Esophagus squamous epithelium (tissue), 5 donors: ENCODE measurements at places on chromosomes 4 and X. TPM values are rescaled to one million over a fixed set of nuclear protein-coding genes. Genes with fewer than 3 reads are reported as not detected.

GRCh38 chrX:137195991-137196390 is 162.2 kb upstream of the GPR101 start:
- H3K36me3 ChIP-seq = no peaks in the 10 kb centered on the region
- DNase-seq = no peak
- H3K4me1 ChIP-seq = no peaks in the 10 kb centered on the region

The UBA1 gene
- total RNA-seq = 126 TPM

The QRFPR gene
- 3.5 TPM for total RNA-seq

DNA sequence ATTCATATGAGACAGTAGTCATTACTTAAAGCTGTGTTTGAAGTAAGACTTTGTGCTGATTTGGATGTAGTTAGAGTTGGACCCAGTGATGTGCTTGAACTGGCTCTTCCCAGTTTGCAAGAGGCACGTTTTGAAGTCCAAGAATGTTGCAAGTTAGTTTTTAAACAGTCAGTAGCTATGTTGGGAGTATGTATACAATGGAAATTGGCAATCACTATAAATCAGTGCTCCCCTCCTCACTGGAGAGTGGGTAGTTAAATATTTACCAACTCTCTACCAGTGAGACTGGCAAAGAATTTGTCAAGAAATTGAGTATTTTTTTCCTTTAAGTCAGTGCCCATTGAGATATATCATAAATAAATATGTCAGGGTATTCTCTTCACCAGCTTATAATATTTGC is 191.9 kb upstream of the SPRY1 start:
- no peak overlapping the region for H3K4me3 ChIP-seq
- H3K36me3 ChIP-seq = no peaks in the 10 kb centered on the region
- no peaks in the 10 kb centered on the region for H3K27me3 ChIP-seq

- H3K27ac ChIP-seq = no peak overlapping the region
- H3K36me3 ChIP-seq = no peaks in the 10 kb centered on the region
- no peaks in the 10 kb centered on the region for H3K4me1 ChIP-seq
- no peaks in the 10 kb centered on the region for H3K27me3 ChIP-seq
- DNase-seq = no peak
Observed at GRCh38 chrX:97619499-97619898, 735.8 kb downstream of the RPA4 start.

DNA sequence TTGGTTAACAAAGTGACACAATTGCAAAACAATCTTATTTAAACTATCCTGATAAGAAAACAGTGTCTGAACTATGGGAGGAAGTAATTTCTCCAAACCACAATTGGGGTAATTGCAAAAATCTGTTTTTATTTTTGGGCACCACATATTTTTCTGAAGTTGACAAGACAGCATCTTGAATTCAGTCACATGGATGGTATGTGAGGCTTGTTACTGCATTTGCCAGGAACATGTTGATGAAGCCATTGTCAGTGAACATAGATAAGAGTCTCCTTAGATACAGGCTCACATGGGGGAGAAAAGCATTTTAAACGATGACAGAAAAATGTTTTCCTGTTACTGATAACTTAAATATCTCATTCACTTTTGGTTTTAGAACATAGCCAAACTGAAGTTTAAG is 5.5 kb upstream of the USP53 start:
- no peak overlapping the region for H3K4me3 ChIP-seq
- no peaks in the 10 kb centered on the region for H3K36me3 ChIP-seq
- peak overlapping the region; percentile 14 for H3K27ac ChIP-seq
- no peaks in the 10 kb centered on the region for H3K27me3 ChIP-seq

- H3K4me3 ChIP-seq = no peak overlapping the region
- no peak overlapping the region for H3K27ac ChIP-seq
- H3K27me3 ChIP-seq = no peaks in the 10 kb centered on the region
Observed at GRCh38 chr4:152165146-152165545, 370.7 kb downstream of the FBXW7 start.

GRCh38 chr4:121726642-121727268 is 30.0 kb upstream of the ANXA5 start:
- no peaks in the 10 kb centered on the region for H3K36me3 ChIP-seq
- H3K4me1 ChIP-seq = no peaks in the 10 kb centered on the region
- no peak for DNase-seq

The OPN1MW3 gene
- not detected for total RNA-seq

The CYBB gene
- 22.1 TPM for total RNA-seq

DNA sequence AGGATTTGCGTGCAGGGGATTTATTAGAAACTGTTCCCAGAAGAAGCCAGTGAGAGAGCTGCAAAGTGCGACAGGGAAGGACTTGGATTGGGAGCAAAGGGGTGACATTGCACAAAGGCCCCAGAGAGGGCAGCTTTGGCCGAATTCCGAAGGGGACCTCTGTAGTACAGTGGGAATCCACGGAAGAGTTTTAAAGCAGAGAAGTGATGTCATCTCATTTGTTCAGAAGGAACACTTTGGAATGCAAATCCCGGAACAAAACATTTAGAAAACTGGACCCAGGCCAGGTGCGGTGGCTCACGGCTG is 71.7 kb downstream of the FAM184B start:
- no peak for DNase-seq
- no peaks in the 10 kb centered on the region for H3K36me3 ChIP-seq
- H3K4me1 ChIP-seq = no peaks in the 10 kb centered on the region
- H3K4me3 ChIP-seq = no peak overlapping the region

The CORIN gene
- total RNA-seq = 4.8 TPM

- no peak overlapping the region for H3K4me3 ChIP-seq
- H3K27ac ChIP-seq = no peak overlapping the region
- no peaks in the 10 kb centered on the region for H3K4me1 ChIP-seq
- DNase-seq = no peak
- H3K36me3 ChIP-seq = no peaks in the 10 kb centered on the region
- no peaks in the 10 kb centered on the region for H3K27me3 ChIP-seq
Observed at GRCh38 chrX:9878146-9878820, 88.9 kb upstream of the CLDN34 start.

The CT45A5 gene
- total RNA-seq = not detected

The CTAG2 gene
- total RNA-seq = not detected

DNA sequence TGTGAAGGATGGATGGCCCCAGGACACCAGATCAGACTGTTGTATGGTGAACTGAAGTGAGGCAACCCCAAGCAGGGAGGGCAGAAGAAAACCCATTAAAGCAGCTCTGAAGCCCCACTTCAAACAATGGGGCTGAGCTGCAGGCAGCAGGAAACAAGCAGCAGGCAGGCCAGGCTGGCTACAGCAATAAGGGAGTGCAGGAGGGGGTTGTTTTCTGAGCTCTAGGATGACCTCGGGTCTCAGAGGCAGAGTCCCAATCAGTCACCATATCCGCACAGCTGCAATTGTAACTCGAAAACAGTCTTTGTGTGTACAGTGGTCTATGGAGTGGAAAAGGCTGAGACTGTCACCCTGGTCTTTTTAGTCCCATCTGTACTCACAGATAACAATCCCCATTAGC is 90.4 kb downstream of the COL4A6 start:
- no peak overlapping the region for H3K27ac ChIP-seq
- no peaks in the 10 kb centered on the region for H3K36me3 ChIP-seq
- DNase-seq = no peak
- H3K27me3 ChIP-seq = no peaks in the 10 kb centered on the region
- no peak overlapping the region for H3K4me3 ChIP-seq

DNA sequence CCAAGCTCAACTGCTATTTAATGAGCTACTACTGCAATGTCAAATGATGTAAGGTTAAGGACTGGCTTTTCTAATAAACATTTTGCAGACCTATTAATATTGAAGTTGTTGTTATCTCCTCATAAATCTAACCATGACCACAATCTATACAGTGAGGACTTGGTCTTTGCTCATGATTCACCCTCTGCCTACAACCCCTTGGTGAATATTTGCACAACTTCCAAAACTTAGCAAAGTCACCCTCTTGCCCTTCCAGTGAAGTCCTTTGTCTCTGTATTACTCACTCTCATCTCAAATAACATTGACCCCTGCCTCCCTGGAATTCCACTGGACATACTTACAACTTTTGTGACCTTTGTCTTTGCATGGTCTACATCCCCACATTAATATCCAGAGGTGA is 204.5 kb downstream of the KCNIP4 start:
- no peaks in the 10 kb centered on the region for H3K27me3 ChIP-seq
- H3K36me3 ChIP-seq = no peaks in the 10 kb centered on the region
- H3K4me3 ChIP-seq = no peak overlapping the region
- no peaks in the 10 kb centered on the region for H3K4me1 ChIP-seq

The WDR17 gene
- 2.4 TPM for total RNA-seq

DNA sequence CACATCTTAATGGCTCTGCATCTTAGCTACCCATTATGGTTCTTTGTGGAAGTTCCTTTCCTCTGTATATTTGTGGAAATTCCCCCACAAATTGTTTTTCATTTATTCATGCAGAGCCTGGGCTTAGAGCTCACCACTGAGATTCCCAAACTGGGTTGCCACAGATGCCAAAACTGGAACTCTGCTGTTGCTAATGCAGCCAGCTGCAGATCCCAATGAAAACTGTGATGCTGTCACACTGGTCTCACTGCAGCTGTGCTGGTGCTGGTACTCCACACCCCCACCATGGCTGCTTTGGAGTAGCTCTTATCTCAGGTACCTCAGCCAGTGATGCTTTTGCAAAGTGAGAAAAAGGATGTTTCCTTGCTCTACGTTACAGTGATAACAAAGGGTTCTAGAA is 87.7 kb downstream of the DCK start:
- H3K4me3 ChIP-seq = no peak overlapping the region
- no peaks in the 10 kb centered on the region for H3K4me1 ChIP-seq
- H3K27ac ChIP-seq = no peak overlapping the region
